ENCODE measurements at places on chromosomes 12 and 14. TPM values are rescaled to one million over a fixed set of nuclear protein-coding genes. Genes with fewer than 3 reads are reported as not detected.
A peak's percentile ranks its signal among the peaks of the same experiment; 100 is the strongest.

Gene IL26
- not detected for total RNA-seq

DNA sequence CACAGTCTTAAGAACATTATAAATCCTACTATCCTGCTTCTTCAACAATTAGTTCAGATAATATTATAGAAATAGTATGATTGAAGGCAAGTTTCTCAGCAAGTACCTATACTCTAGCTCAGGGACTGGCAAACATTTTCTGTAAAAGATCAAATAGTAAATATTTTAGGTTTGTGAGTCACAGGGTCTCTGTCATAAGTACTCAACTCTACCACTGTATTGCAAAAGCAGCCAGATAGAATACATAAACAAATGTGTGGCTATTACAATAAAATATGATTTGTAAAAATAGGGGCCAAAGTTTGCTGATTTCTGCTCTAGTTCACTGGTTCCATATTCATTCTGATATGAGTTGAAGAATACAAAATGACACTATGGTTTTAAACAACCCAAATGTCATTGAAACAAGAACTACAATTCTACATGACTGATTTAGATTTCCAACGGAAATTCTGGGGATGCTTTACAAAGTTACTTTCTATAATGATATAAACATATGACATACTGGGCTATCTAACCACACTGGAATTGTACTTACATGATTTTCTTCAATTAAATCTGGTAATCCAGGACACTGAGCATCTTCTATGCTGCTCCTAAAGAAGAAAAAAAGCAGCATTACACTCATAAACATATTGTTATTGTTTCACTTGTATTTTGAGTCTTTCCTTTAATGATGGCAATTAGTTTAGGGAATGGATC lies 23.2 kb downstream of the LGALS3 start:
- no peak for DNase-seq
- H3K4me1 ChIP-seq, result no peaks in the 10 kb centered on the region
- H3K4me3 ChIP-seq, result no peak overlapping the region
- peaks cover 13% of the 10 kb centered on the region for H3K36me3 ChIP-seq
- H3K27me3 ChIP-seq, result no peaks in the 10 kb centered on the region

- H3K36me3 ChIP-seq, result peaks cover 45% of the 10 kb centered on the region
- DNase-seq, result peak; percentile 81
- H3K27me3 ChIP-seq, result no peaks in the 10 kb centered on the region
- peak overlapping the region; percentile 98 for H3K27ac ChIP-seq
Observed at GRCh38 chr12:11730299-11731041, 81.0 kb downstream of the ETV6 start.

Gene CCDC88C
- total RNA-seq, result 33.2 TPM

GRCh38 chr12:3725388-3726115 lies 27.4 kb downstream of the CRACR2A start:
- peaks cover 8% of the 10 kb centered on the region for H3K4me1 ChIP-seq
- no peak overlapping the region for H3K4me3 ChIP-seq
- no peak for DNase-seq
- H3K36me3 ChIP-seq, result no peaks in the 10 kb centered on the region
- peaks cover 7% of the 10 kb centered on the region for H3K27me3 ChIP-seq

GRCh38 chr12:3357950-3358525 lies 133.0 kb upstream of the PRMT8 start:
- H3K27me3 ChIP-seq, result peaks cover 55% of the 10 kb centered on the region
- H3K36me3 ChIP-seq, result no peaks in the 10 kb centered on the region
- H3K27ac ChIP-seq, result no peak overlapping the region
- H3K4me3 ChIP-seq, result no peak overlapping the region

DNA sequence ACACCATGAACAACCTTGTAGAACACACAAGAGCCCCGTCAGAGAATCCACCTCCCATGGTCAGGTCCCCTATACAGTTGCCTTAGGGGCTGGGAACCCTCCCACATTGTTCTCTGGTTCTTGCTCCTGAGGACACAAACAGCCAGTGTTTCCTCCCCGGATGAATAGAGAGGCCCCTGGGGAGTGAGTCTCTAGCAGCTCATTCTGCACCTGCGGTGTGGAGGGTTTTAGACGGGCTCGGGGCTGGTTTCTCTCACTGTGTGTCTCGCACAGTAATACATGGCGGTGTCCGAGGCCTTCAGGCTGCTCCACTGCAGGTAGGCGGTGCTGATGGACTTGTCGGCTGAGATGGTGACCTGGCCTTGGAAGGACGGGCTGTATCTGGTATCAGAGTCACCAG lies 1052.1 kb downstream of the TMEM121 start:
- no peaks in the 10 kb centered on the region for H3K36me3 ChIP-seq
- H3K4me3 ChIP-seq, result no peak overlapping the region

DNA sequence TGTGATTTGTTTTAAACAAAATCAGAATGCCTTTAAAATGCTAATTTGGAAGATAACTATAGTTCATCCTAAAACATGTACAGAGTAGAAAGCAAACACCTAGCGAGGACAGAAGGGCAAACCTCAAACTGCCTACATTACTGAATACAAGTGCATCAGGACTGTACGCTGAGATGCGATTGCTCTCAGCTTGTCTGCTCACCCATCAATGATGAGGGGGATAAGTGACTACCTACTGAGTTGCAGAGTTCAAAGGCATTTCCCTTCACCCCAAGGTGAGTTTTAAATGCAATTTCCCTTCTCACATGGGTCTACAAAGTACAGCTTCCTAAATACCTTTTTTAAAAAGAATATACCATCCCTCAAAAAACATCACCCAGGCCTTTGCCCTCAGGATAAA lies 52.9 kb downstream of the PHLDA1 start:
- peak overlapping the region; percentile 97 for H3K27ac ChIP-seq
- H3K36me3 ChIP-seq, result peaks cover 46% of the 10 kb centered on the region
- no peak for DNase-seq
- H3K27me3 ChIP-seq, result no peaks in the 10 kb centered on the region
- H3K4me3 ChIP-seq, result peak overlapping the region; percentile 51
- peaks cover 70% of the 10 kb centered on the region for H3K4me1 ChIP-seq

Gene FAM216A
- 10.5 TPM for total RNA-seq

GRCh38 chr12:3684449-3685051 lies 68.4 kb downstream of the CRACR2A start:
- no peak for DNase-seq
- no peaks in the 10 kb centered on the region for H3K4me1 ChIP-seq
- no peaks in the 10 kb centered on the region for H3K36me3 ChIP-seq

Gene ACVRL1
- 0.44 TPM for total RNA-seq

- no peaks in the 10 kb centered on the region for H3K36me3 ChIP-seq
- DNase-seq, result no peak
- H3K27ac ChIP-seq, result no peak overlapping the region
- no peaks in the 10 kb centered on the region for H3K4me1 ChIP-seq
Observed at GRCh38 chr12:44246482-44247105, 410.7 kb downstream of the TMEM117 start.

DNA sequence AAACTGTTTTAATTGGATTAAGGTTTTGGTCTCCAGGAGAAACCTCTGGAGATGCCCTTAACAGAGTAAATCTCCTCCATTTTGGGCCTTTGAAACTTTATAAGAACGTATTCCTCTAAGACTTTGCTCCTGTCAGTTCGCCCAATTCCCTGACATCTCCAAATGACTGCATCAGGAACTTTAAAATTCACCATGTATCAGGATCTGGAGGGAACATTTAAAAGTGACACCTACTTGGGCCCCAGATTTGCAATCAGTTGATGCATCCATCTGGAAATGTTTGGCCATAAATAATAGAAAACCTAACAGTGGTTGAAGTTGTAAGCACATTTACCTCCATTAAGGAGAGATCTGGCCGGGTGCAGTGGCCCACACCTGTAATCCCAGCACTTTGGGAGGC lies 144.1 kb upstream of the WSCD2 start:
- DNase-seq, result no peak
- H3K4me1 ChIP-seq, result no peaks in the 10 kb centered on the region
- no peak overlapping the region for H3K4me3 ChIP-seq

Gene CISTR
- total RNA-seq, result not detected

- H3K4me3 ChIP-seq, result no peak overlapping the region
- H3K36me3 ChIP-seq, result no peaks in the 10 kb centered on the region
- no peaks in the 10 kb centered on the region for H3K4me1 ChIP-seq
- no peak for DNase-seq
Observed at GRCh38 chr12:130120012-130120805, 42.1 kb upstream of the FZD10 start.

- H3K36me3 ChIP-seq, result no peaks in the 10 kb centered on the region
- H3K4me1 ChIP-seq, result no peaks in the 10 kb centered on the region
- H3K4me3 ChIP-seq, result no peak overlapping the region
- no peak overlapping the region for H3K27ac ChIP-seq
- no peaks in the 10 kb centered on the region for H3K27me3 ChIP-seq
Observed at GRCh38 chr14:46626876-46627275, 24.7 kb downstream of the RPL10L start.

GRCh38 chr14:22846811-22847307 lies 10.5 kb downstream of the MMP14 start:
- no peak for DNase-seq
- no peak overlapping the region for H3K4me3 ChIP-seq
- H3K27ac ChIP-seq, result no peak overlapping the region
- no peaks in the 10 kb centered on the region for H3K27me3 ChIP-seq
- no peaks in the 10 kb centered on the region for H3K4me1 ChIP-seq

GRCh38 chr14:81993432-81993831 lies 459.8 kb upstream of the SEL1L start:
- no peak overlapping the region for H3K27ac ChIP-seq
- DNase-seq, result no peak
- H3K4me1 ChIP-seq, result no peaks in the 10 kb centered on the region
- no peak overlapping the region for H3K4me3 ChIP-seq

GRCh38 chr12:104427547-104427938 lies 29.2 kb upstream of the CHST11 start:
- H3K4me1 ChIP-seq, result no peaks in the 10 kb centered on the region
- H3K36me3 ChIP-seq, result no peaks in the 10 kb centered on the region
- H3K27me3 ChIP-seq, result peaks cover 54% of the 10 kb centered on the region
- H3K27ac ChIP-seq, result no peak overlapping the region
- DNase-seq, result no peak

DNA sequence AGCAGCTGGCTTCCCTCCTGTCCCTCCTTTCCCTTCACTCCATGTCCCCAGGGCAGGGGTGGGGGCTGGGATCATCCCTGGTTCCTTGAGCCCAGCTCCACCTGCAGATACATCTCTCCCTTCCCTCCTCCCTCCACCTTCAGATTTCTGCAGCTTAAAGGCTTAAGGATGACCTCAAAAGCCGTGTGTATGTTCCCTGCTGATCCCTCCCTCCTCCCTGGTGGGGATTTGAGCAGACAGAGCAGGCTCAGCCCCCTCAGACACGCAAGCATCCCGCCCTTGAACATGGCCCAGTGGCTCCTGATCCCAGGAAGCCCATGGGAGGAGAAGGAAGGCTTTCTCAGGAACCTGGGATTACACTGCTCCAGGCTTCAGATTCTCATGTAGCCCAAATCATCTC lies 82.9 kb upstream of the RIN3 start:
- H3K4me1 ChIP-seq, result no peaks in the 10 kb centered on the region
- peaks cover 44% of the 10 kb centered on the region for H3K27me3 ChIP-seq
- DNase-seq, result no peak
- no peak overlapping the region for H3K4me3 ChIP-seq
- no peak overlapping the region for H3K27ac ChIP-seq
- H3K36me3 ChIP-seq, result no peaks in the 10 kb centered on the region

- H3K27ac ChIP-seq, result no peak overlapping the region
- H3K4me1 ChIP-seq, result no peaks in the 10 kb centered on the region
- H3K36me3 ChIP-seq, result no peaks in the 10 kb centered on the region
- no peak overlapping the region for H3K4me3 ChIP-seq
- H3K27me3 ChIP-seq, result no peaks in the 10 kb centered on the region
Observed at GRCh38 chr12:25694072-25694471, 141.0 kb upstream of the LMNTD1 start.

DNA sequence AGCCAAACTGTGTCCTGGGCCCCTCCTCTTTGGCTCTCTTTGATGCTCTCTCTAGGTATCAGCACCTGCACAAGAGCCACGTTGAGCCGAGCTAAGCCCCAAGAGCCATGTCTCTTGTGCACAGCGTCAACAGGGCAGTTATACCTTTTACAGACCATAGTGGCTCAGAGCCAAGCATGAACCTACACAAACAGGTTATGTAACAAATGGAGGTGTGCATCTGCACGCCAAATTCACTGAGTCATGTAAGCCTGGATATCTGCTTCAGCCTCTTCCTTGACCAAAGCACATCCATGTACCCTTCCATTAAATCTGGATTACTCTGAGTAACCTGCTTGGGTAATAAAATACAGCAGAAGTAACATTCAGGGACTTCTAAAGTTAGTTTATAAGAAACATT lies 509.7 kb downstream of the NAV3 start:
- H3K4me3 ChIP-seq, result no peak overlapping the region
- DNase-seq, result no peak
- no peaks in the 10 kb centered on the region for H3K27me3 ChIP-seq
- no peaks in the 10 kb centered on the region for H3K36me3 ChIP-seq
- no peak overlapping the region for H3K27ac ChIP-seq
- no peaks in the 10 kb centered on the region for H3K4me1 ChIP-seq

Gene TPH2
- total RNA-seq, result 0.38 TPM

Gene MBIP
- 18.4 TPM for total RNA-seq

All from Calu3 (cell line).